ENCODE measurements at places on chromosomes 4 and X.

- DNase-seq = no peak
Observed at GRCh38 chr4:176794151-176794550, 1.4 kb upstream of the VEGFC start.

DNA sequence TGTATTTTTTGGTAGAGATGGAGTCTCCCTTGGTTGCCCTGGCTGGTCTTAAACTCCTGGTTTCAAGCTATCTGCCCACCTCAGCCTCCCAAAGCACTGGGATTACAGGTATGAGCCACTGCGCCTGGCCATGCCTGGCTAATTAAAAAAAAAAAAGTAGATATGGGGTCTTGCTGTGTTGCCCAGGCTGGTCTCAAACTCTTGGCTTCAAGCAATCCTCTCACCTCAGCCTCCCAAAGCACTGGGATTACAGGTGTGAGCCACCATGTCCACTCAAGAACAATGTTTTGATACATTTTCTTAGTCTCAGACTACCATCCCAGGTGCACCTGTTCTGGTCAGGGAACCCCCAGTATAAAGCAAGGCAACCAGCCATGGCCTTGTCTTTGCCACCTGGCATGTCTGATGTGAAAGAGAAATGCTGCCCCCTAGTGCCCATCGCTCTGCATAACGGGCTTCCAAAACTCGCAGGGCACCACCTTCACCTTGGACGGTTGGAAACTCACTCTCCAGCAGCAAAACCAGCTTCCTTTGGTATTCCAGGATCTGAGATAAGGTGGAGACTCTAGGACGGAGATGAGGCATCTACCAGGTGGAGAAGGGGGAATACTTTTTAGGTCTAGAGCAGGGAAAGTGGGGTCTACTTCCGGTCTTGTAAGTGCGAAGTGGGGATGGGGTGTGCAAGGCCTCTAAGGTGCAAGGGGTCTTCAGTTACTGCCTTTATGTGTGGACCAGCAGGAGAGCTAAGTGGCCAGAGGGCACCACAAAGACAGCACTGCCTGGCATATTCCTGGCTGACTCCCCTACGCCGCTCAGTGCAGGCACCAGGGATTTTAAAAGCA lies 47.7 kb upstream of the AFAP1 start:
- peak; percentile 84 for DNase-seq

GRCh38 chrX:100356351-100356896 lies 53.6 kb downstream of the PCDH19 start:
- DNase-seq = no peak

GRCh38 chr4:38292529-38292928 lies 332.3 kb downstream of the PTTG2 start:
- DNase-seq = no peak

GRCh38 chr4:69818060-69818639 lies 41.8 kb downstream of the SULT1E1 start:
- no peak for DNase-seq

GRCh38 chrX:21469071-21469470 lies 94.9 kb downstream of the CNKSR2 start:
- DNase-seq = no peak

GRCh38 chrX:25067271-25068172 lies 51.8 kb upstream of the ARX start:
- no peak for DNase-seq

GRCh38 chr4:155659176-155659575 lies 7.5 kb upstream of the GUCY1A1 start:
- no peak for DNase-seq

DNA sequence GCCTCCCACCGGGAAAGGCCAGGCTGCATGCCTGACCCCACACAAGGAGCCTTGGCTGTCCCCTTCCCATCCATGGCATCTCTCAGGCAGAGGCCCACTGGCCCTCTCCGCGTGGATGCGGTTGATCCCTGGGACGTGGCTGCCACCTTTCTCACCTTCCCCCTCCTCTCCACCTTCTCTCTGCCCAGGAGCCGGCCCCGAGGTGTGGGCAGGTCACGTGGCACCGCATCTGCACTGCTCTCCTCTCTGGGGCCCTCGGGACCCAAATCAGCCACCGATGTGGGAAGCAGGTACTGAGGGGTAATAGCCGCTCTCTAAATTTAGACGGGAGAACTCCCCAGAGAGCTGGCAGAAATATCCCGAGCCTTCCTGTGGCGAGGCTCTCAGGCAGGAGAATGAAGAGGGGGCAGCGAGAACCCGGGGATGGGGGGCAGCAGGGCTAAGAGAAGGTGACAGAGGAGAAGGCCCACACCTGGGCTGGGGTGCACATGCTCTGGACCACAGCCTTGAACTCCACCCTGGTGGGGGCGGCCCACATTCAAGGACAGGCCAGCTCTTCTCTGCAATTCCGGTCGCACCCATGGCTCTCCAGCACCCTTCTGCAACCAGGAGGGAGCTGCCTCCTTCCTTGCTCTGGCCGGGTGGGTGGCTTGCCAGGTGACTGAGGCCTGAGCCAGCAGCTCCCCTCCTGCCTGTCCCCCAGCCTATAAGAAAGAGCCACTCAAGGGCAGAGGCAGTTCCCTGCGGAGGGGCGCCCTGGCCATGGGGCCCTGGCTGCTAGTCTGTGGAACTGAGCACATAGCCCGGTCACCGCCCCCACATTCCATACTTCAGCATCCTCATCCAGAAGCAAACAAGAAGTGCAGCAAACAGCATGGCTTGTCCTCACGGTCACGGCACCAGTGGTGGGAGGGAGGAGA lies 9.6 kb upstream of the DUSP9 start:
- no peak for DNase-seq

GRCh38 chr4:173537613-173538147 lies 7.7 kb upstream of the HAND2 start:
- DNase-seq = no peak

DNA sequence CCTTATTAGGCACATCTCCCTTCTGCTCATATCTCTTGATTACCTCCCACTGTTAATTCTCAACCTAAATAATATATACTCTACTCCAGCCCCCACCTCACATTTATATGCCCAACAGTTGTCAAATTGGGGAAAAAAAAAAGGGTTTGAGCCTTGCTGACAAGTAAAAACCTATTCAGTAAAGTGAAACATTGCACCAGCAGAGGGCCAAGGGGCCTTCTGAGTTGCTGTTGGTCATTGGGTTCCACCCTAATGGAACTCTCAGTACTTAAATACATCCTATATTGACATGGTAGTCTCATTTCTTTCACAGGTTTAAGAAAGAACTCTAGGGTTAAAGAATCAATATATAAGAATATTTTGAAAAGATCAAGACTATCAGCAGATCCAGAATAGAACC lies 362.2 kb downstream of the SMARCA1 start:
- DNase-seq = no peak

DNA sequence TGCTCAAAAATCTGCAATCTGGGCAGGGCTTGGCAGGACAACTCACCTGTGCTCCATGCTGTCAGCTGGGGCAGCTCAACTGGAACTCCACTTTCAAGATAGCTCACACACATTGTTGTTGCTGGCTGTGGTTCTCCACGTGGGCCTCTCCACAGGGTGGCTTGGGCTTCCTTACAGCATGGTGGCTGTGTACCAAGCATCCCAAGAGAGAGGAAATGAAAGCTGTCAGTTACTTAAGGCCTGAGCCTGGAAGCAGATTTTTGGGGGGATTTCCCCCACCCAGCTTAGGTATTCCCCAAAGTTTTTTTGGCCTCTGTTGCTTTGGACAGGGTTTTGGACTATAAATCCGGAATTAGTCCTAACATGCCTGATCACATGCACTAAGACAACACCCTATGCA lies 81.0 kb downstream of the BCOR start:
- DNase-seq = no peak

DNA sequence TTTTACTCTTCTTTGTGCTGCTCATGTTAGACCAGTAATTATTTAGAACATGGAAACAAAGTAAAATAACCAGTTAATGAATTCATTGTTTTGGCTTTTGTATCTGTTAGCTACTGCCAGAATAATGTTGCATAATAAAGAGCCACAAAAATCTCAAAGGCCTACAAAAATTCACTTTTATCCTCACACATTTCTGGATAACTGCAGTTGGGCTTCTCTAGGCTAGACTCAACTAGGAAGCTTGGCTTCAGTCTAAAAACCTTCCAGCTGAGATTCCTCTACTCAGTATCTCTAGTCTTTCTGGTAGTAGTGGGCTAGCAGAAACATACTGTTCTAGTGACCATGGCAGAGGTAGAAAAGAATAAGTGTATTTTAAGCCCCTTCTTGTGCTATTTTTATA lies 73.0 kb downstream of the FAT4 start:
- DNase-seq = no peak

GRCh38 chrX:48196745-48197201 lies at the start of gene SSX5:
Gene SSX5, minus strand, starts transcription at chrX:48196795. Its CDS starts 1,437 bp downstream, at chrX:48195358.
- no peak for DNase-seq

All from stimulated activated CD4-positive, alpha-beta T cell treated with anti-CD3 and anti-CD28 coated beads, Interleukin-15, amount 100 ng/mL, for 24 hours (primary cell).